ENCODE measurements at places on chromosomes 11 and 22.

DNA sequence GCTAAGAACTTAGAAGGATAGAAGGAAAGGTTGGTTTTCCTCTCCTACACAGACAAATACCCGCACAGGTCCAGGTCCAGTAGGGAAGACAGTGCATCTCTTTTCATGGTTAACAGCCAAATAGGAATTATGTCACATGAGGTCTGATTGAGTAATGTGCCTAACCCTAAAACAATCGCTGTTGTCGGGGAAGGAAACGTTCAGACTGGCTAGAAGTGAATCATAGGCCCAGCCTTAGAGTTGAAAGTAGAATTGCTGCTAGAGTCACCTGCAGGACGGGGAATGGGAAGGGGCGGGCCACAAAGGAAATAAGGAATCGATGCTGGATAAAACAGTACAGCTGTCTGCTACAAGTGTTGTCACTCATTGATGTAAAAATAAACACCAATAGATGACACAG lies 12.4 kb upstream of the HTATIP2 start:
- DNase-seq = no peak

- DNase-seq = peak; percentile 92
Observed at GRCh38 chr22:24516301-24516737, 21.2 kb downstream of the UPB1 start.

GRCh38 chr11:26227301-26227746 lies 104.6 kb upstream of the ANO3 start:
- DNase-seq = peak; percentile 69

- DNase-seq = no peak
Observed at GRCh38 chr11:111801135-111801534, 34.9 kb upstream of the PPP2R1B start.

- DNase-seq = no peak
Observed at GRCh38 chr11:58921778-58922390, 17.4 kb upstream of the GLYATL1 start.

- no peak for DNase-seq
Observed at GRCh38 chr22:27677905-27678458, 123.6 kb downstream of the MN1 start.
